AG20443 (cell line): ENCODE measurements at places on chromosomes 5 and 9.

GRCh38 chr5:67211926-67212325 is 15.3 kb upstream of the CD180 start:
- DNase-seq = peak; percentile 46

DNA sequence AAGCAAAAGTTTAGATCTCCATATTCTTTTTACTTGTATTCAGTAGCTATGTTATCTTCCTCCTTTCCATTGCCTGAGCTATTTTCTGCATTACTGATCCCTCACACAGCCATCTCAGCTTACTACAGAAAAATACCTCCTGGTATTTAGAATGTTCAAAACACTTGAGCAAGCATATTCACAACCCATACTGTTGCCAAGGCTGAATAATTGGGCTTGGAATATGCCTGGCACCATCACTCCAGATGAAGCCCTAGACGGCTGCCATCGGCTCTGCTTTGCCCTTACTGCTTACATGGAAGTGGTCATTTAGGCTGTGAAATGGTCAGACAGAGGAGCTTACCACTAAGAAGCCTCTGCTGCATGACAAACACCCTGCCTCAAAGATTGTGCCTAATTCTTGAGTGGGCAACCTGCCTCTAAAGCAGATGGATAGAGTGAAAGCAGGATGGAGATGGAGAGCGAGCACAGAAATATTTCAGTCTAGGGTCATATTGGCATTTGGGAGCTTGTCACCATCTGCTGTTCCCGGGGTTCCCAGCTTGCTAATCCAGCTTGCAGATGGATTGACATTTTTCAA is 92.5 kb upstream of the TAS2R1 start:
- DNase-seq = no peak

DNA sequence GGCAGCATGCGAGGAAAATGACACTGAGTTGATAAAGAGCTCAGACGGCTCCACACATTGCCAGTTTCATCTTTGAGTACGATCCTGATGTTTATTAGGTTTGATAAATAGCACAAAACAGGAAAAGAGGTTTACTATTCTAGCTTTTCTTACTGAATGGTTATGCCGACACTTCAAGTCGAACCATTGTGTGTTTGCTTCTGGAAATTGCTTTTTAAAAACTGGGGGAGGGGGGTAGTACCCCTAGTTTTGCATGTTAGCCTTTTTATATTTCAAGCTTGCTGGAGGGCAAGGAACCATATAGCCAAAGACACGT is 5.2 kb downstream of the PTCH1 start:
- no peak for DNase-seq

DNA sequence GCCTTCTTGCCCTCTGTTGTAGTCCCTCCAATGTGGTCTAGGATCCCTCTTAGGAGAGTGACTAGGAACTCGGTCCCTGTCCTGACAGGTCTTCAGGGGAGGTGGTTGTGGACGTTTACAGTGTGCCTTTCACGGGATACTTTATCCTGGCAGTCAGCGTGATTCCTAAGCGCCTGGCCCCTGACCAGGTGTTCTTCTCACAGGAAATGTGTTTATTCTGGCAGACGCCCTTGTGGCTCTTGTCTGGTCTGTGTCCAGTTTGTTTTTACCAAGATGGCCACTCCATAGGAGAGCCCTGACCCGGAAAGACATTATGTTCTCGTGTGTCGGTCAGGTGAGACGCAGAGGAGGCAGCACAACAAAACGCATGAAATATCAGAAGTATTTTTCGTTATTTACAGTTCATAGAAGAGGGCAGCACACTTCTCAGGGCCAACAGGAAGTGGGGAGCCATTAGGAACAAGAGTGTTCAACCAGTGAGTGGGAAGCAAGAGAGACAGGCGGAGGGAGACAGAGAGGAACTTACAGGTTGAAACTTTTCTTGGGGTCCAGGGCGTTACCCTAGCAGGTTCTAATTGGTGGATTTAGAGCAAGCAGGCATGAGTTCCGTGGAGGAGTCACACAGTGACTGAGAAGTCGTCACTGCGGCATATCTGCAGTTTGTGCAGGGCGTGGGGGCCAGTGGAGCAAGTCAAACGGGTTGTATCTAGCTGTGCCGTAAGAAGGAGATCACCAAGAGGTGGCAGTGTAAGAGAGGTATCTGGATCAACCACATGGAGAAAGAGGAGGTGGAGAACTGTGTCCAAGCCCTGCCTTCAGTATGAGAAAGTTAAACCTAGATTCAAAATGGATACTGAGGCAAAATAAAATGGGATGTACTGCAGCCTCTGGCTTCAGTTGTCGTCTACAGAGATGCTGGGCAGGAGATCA is 412.9 kb downstream of the ZSWIM6 start:
- DNase-seq = no peak

DNA sequence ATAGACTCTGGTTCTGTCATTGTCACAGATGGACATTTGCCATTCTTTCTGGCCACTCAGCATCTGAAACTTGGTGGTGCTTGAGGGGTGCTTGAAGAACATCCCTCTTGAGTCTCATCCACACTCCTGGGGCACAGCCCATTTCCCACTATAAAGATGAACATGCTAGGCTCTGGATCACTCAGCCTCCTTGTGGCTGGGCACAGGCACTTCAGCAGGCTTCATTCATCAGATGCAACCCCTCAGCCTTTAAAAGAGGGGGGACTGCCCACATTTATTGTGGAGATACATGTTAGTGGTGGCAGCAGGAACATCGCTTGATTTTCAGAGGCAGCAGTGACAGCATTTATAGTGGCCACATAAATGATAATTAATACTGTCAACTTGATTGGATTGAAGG is 124.7 kb upstream of the NIPBL start:
- DNase-seq = no peak

GRCh38 chr5:119708076-119708790 is 78.9 kb downstream of the FAM170A start:
- DNase-seq = no peak

GRCh38 chr5:172926796-172927195 is 32.4 kb upstream of the RPL26L1 start:
- DNase-seq = no peak

DNA sequence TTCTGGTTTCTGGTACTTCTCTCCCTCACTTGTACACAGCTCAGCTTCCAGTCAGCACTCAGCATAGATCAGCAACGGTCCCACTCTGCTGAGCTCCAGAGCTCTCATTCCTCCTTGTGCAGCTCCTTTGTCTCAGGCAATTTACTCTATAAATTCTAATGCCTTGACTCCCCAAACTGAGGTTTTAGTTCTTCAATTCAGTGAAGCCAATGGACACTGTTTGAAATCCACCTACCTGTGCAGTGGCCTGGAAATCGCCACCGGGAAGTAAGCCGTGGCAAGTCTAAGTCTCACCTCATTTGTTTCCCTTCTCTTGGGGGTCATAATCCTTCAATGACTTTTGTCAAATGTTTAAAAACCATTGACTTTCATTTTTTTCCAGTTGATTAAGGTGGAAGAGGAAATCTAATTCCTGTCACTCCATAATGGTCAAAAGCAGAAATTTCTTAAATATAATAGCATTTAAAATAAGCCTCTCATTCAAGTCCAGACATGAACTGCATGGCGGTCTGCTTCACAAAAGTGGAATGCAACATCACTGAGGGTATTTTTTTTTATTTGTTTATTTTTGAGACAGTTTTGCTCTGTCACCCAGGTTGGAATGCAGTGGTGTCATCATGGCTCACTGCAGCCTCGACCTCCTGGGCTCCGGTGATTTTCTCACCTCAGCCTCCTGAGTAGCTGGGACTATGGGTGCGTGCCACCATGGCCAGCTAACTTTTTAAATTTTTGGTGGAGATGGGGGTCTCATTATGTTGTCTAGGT is 79.6 kb downstream of the C7 start:
- no peak for DNase-seq

- no peak for DNase-seq
Measured at GRCh38 chr5:10859393-10860195, 98.6 kb upstream of the DAP start.

GRCh38 chr9:7205806-7206205 is 448.0 kb downstream of the KDM4C start:
- DNase-seq = no peak

DNA sequence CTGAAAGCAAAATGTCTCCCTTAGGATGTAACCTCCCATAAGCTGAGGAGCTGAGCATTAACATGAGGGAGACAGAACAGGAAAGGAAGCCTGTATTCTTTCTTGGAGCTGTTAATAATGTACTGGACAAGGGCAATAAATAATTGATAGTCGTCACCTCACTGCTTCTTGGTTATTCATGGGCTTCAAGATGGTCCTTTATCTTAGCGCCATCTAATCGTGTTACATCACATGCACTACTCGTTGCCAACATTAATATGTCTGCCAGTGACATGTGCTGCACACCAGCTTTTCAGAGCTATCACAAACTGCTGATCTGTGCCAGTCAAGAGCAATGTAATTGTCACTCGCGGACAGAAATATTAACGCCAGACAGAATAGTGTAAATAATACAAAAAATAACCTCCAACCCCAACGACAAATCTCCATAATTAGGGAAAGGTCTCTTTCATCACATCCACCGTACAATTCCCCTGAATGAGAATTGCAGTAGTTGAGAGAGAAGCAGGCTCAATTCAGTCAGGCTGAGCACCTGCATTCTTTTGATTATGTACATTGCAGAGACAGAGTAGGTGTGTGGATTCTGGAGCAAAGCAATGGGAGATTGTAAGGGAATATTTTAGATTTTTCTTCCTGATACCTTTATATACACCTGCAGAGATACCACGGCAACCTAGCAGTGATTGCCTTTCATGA is 267.1 kb downstream of the SPATA31D1 start:
- DNase-seq = no peak
